CMK (cell line): ENCODE measurements at places on chromosomes 13 and 19.

- no peak for DNase-seq
These were observed 550 bp upstream of the DLL3 start for GRCh38 chr19:39497996-39498797.

DNA sequence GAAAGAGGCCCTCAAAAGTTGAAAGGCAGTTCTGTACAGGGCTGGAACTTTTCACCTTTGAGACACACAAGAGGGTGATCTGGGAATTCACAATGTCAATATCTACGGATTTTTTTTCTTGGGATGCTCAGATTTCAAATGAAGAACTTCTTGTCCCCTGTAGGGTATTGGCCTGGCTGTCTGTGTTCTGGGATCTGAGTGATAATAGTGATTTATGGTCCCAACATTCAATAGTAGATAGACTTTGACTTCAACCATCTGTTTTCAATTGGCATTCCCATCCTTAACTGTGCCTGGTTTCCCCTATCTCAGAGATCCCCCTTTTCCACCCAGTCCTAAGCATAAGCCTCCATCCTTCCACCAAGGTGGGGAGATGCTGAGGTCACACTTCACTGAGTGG, 274.1 kb downstream of the COG6 start:
- no peak for DNase-seq

DNA sequence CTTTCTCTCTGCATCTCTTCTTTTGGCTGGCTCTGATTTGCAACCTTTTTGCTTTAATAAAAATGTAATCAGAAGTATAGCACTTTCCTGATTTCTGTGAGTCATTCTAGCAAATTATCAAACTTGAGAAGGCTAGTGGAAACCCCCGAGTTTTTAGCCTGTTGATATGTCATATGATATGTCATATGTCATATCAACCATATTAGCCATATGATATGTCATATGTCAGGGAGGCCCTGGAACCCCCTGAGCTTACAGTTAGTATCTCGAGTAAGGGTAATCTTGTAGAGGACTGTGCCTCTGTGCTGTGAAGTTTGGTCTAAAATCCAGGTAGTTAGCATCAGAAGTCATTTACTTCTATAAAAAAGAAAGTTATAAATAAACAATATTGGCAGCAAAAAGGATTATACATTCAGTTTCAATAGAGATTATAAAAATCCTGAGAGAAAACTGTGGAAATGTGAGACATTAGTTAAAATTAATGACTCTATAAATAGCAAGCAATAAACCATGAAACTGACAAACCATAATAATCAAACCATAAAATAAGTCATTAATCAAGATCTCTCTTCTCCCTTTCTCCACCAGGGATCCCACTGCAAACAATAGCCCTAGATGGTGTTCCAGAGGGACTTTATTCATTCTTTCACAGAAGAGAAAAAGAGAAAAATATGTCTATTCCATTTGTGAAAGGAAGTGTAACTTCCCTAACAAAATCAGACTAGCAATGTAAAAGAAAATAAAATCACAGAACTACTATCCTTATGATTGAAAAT, 167.4 kb downstream of the NALCN start:
- no peak for DNase-seq

DNA sequence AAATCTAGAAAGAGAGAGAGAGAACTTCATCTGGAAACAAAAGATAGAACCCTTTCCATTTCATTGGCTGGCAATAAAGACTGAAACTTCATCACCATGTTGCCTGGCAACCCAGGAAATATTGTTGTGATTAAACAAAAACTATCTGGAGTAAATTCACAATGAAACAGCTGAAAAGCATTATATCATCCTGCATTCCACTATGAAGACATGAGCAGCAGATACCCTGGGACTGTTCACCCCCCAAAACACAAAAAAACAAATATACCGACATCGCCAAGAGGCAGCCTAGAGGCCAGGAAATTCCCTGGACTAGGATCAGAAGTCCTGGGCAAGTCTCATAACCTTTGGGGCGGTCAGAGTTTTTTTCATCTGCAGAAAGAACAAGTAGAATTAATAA, 158.3 kb downstream of the FOXO1 start:
- no peak for DNase-seq

GRCh38 chr13:31042481-31043165, 110.2 kb downstream of the TEX26 start:
- DNase-seq, result no peak

- no peak for DNase-seq
These were observed 44.7 kb downstream of the PLPP2 start for GRCh38 chr19:246551-246950.

DNA sequence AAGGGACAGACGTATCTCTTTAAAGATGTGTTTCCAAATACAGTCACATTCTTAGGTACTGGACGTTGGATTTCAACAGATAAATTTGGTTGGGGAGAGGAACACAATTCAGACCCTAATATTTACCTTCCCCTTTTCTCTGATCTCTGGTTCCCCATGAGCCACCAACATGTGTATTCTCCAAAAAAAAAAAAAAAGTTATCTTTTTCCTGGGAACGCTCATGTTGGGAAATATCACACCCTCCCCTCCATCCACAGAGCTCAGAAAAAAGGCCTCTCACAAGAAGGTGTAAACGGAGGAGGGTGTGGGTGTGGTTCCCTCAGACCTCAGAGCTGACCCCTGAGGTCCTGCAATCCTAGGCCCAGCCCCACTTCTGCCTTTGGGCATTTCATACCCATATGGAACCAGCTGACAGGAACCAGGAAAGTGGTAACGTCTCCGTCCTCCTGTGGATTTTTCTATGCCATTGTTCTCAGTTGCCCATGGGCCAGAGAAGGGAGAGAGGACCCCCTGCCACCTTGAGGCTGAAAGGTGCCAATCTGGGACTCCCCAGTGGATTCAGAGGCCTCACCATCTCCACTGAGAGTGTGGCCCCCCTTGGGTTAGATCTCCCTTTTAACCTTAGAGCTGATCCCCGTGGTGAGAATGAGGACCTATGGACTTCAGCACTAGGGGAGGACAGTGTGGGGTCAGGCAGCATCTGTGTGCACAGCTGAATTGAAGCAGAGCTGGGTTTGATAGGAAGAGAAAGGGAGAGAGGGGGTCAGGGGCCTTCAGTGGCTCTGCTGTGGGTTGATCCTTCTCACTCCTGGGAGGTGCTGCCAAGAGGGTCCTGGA, 8.4 kb upstream of the SIGLEC12 start:
- DNase-seq, result peak; percentile 66

DNA sequence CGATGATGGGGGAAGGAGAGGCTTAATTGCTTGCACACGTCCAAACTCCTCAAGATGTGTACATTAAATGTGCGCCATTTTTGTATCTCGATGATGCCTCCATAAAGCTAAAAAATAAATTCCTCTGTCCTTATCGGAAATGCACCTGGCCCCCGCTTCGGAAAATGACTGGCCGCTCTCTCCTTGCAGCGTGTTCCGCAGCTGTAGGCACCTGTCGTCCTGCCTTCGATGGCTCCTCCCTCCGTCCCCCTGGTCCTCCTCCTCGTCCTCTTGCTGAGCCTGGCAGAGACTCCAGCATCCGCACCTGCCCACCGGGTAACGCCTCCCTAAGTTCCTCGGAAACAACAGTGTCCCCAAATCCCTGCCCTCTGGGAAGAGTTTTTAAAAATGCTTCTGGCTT, 1.1 kb downstream of the GALP start:
- no peak for DNase-seq

GRCh38 chr13:44118881-44119280, 239.2 kb downstream of the LACC1 start:
- no peak for DNase-seq

DNA sequence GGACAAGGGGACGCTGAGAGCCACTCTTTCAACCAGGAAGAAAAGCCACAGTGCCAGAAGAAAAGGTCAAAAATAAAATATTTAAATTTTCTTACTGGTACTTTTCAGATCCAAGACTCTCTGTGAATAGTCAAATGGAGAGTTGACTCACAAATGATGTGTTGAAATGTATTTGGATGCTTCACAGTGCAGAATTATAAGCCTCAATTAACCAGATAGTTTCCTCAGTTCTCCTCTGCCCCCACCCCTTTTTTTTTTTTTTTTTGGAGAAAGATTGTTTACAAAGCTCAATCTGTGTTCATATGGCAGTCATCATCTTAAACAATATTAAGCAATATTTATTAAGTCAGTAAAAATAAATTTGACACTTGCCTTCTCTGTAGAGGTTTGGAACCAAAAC, 470.8 kb downstream of the FGF9 start:
- DNase-seq, result no peak

GRCh38 chr19:48239120-48239519, 16.6 kb downstream of the CARD8 start:
- DNase-seq, result no peak

DNA sequence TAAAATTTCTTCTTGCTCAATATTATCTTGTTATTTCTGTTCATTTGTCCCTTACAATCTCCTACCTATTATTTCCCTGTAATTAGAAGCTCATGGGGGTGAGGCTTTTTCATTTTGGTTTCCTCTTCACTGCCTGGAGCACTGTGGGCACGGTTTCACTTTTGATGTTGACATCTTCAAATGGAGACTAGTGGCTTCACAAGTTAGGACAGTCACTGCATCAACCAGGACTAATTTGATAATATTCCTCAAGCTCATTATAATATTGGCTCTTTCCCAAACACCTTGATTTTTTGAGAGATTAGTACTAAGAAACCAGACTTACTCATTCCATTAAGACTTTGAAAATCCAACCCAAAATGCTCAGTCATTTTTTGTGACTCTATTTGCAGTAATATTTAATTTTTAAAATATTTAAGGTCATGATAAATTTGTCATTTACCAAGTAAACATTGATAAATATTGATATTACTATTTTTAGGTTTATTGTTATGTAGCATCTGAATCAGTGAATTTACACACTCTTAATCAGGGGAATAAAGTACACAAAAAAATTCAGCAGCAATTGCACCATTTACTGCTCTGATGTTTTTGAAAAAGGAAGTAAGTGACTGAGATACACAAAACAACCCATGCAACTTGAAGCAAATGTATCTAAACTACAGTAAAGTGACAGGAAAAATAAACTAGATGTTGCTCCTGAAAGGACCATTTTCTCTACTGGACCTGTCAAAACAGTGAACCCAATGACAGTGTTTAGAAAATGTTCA, 28.8 kb upstream of the RCBTB2 start:
- no peak for DNase-seq

GRCh38 chr13:72113076-72113475, 246.1 kb upstream of the DACH1 start:
- DNase-seq, result peak; percentile 46

DNA sequence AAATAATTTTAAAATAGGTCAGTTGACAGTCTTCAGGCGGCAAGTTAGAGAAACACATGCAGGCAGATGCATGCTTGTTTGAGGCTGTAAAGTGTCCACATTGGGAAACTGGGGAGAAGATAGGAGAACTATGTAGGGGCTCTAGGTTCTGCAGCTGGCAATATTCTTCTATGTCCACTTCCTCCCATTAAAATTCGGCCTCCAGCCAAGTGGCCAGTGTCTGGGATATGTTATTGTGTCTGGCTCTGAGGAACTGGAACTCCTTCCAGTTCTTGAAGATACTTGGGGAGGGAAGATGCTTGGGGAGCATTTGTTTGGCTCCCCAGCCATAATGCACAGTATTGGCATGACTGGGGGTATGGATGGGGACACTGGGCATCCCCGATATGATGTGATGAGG, 20.9 kb upstream of the KLF2 start:
- no peak for DNase-seq

- DNase-seq, result no peak
These were observed 13.7 kb upstream of the TLE2 start for GRCh38 chr19:3042621-3043267.

GRCh38 chr13:81409284-81409683, 1068.4 kb upstream of the SPRY2 start:
- DNase-seq, result no peak

DNA sequence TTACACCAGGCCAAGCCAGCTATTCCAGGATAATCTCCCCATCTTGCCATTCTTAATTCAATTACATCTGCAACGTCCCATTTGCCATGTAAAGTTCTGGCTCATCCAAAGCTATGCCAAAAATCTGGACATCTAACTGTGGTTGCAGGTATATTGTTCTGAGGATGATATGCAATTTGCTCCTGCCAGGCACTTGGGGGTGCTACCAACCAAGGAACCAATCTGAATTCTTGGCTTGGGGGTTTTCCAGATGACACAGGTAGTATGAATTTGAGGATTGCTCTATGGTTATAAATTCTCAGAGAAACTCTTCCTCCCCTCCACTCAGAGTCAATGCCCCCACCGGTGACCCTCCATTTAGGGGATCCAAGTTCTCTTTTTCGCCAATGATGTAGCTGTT, 33.0 kb downstream of the CRYL1 start:
- no peak for DNase-seq

DNA sequence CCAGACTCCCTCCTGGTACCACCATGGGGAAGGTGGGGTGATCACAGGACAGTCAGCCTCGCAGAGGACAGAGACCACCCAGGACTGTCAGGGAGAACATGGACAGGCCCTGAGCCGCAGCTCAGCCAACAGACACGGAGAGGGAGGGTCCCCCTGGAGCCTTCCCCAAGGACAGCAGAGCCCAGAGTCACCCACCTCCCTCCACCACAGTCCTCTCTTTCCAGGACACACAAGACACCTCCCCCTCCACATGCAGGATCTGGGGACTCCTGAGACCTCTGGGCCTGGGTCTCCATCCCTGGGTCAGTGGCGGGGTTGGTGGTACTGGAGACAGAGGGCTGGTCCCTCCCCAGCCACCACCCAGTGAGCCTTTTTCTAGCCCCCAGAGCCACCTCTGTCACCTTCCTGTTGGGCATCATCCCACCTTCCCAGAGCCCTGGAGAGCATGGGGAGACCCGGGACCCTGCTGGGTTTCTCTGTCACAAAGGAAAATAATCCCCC, 505 bp upstream of the CEACAM5 start:
- no peak for DNase-seq

GRCh38 chr13:64845110-64845509, 2385.0 kb downstream of the PCDH9 start:
- DNase-seq, result no peak

DNA sequence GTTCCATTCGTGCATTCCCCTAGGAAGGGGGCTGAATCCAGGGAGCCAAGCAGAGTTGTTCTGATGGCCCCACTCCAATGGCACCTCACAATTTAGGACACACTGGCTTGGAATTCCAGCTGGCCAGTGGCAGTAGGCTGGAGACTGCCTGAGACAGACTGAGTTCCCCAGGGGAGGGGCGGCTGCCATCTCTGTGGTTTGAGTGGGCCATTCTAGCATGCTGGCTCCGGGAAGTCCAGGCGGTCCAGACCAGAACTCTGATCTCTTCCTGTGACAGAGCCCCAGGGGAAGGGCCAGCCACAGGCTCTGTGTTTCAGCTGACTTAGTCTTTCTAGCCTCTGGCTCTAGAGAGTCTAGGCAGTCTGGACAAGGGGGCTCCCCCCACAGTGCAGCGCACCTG, 29.5 kb upstream of the SLC7A1 start:
- no peak for DNase-seq

- DNase-seq, result no peak
These were observed 3.9 kb downstream of the SIAH3 start for GRCh38 chr13:45847554-45848224.

DNA sequence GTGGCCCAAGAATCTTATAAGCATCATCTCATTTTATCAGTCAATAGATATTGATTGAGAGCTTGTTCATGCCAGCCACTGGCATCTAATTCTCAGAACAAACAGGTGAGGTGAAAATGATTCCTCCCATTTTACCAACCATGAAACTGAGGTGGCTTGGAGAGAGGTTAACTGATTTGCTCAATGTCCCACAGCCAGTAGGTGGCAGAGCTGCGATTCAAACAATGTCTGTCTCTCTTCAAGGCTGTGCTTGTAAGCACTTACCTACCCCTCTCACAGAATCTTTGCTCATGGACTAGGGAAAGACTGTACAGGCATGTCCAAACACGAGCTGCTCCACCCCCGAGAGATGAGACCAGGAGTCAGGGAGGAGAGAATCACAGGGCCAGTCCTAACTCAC, 21.5 kb upstream of the GSX1 start:
- no peak for DNase-seq

GRCh38 chr13:60170414-60170813, 6.7 kb upstream of the DIAPH3 start:
- DNase-seq, result no peak
